ENCODE measurements at places on chromosomes 3 and 15.

- DNase-seq, result no peak
Observed at GRCh38 chr3:149572796-149573414, 84.9 kb downstream of the WWTR1 start.

- DNase-seq, result no peak
Observed at GRCh38 chr3:165885558-165886270, 48.5 kb upstream of the BCHE start.

GRCh38 chr15:62521396-62521795, 356.3 kb upstream of the C2CD4B start:
- no peak for DNase-seq

DNA sequence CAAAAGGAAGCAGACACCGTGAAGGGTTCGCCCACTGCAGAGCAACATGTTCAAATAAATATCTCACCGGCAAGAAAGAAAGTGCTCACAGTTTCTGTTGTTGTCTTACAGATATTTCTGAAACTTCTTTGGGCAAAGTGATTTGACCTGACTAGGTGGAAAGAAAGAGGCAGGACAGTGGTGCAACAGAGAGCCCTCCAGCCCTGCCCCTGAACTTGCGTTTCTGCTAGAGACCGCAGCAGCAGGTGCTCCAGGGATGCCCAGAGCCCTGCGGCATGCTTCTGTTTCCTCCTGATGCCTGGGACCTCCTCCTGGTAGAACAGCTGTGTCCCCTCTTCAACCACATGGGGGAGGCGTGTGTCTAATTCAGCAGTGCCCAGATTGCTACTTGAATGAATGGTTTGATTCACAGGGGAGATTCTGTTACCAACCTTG, 123.4 kb downstream of the ATP10A start:
- no peak for DNase-seq

DNA sequence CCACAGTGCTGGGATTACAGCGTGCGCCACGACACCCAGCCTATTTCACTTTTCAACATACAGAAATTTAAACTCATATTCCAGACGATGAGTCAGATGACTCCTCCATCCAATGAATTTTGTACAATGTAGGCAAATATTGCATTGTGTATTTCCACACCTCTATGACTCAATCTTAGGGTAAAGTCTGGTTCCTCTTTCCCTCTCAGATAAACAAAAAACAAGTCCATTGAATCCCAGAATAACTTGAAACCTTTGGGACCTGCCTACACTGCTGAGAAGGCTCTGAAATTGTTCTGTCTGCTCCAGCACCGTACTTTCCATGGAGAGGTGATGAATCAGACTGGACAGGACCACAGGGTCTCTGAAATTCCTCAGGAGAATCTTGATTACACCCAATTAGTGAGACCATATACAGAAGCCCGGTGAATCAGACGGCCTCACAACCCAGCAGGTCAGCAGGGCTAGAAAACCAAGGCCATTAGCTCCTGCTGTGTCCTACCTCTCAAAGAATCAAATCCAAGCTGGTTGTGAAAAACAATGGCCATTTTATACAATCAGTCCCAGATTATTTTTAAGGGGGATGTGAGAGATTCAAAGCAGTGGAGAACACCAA, 112.6 kb downstream of the ERC2 start:
- no peak for DNase-seq

DNA sequence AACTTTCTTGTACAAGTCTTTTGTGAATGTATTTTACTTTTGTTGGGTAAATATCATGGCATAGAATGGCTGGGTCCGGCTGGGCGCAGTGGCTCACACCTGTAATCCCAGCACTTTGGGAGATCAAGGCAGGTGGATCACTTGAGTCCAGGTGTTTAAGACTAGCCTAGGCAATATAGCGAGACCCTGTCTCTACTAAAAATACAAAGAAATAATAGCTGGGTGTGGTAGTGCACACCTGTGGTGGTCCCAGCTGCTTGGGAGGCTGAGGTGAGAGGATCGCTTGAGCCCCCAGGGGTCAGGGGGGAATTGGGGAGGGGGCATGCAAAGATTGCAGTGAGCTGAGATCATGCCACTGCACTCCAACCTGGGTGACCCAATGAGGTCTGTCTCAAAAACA, 52.9 kb downstream of the ANP32A start:
- no peak for DNase-seq

DNA sequence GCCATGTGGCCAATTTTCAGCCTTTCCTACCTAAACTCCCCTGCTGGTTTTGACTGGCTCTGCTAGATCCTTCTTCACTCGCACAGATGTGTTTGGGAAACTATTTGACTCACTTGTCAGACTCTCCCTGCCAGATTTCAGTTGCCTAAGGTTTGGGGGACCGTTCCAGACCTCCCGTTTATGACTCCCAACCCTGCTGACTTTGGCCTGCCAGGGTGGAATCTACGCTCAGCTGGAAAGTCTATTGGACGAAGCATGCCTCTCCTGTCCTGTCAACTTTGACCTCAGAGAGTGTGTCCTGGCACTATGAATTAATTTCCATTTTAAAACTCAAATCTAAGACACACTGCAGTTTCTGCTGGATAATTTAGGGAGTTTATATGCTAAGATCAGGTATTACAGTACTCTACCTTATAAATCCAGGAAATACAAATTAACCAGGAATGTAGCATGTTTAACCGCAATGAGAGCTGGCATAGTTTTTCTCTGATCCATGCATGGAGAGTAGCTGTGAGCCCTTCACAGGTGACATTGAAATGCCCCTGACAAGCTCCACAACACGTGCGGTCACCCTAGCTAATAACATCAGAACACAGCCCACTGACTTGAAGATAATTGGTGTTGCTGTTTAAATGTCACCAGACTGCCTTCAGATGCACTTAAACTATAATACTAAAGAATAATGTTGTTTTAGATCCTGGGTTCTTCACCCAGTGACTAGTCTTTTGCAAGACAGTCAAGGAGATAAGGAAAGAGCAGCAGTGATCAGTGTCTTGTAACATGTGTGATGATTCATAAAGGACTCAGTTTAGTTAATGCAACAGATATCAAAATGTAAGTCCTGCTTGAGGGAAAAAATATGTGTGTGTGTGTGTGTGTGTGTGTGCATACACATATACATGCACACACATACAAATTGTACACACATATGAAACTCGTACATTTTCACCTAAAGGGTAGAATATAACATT, 223.0 kb upstream of the MCTP2 start:
- DNase-seq, result no peak

DNA sequence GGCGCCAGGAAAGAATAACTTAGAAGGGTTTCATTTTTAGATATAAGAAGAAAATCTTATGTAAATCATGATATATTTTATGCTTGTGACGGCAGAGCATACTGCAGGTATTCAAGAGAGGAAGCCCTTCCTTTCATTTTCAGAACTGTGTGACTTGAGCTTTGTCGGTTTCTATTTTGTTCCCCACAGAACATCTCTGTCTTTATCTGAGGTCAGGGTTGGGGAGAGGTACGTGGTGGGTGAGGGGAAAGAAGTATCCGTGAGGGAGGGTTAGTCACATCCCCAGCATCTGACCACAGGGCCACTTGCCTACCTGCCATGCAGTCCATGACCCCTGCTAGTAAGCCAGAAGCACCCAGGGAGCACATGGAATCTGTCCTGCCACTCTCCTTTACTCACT, 126.5 kb downstream of the DGKG start:
- no peak for DNase-seq

DNA sequence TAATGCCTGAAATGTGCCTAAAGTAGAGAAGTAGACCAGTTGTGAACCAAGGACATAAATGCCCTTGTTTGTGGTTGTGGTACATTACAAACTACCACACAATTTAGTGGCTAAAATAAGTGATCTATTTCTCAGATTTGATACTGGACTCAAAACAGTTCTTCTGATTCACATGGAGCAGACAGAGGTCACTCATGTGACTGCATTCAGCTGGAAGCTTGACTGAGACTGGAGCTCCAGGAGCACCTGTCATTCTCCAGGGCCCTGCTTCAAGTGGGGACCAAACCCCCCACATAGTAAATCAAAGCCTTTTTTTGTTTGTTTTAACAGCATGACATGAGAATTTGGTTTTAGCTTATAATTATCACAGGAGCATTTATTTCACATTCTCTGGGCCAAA, 301.2 kb downstream of the OXSM start:
- no peak for DNase-seq

DNA sequence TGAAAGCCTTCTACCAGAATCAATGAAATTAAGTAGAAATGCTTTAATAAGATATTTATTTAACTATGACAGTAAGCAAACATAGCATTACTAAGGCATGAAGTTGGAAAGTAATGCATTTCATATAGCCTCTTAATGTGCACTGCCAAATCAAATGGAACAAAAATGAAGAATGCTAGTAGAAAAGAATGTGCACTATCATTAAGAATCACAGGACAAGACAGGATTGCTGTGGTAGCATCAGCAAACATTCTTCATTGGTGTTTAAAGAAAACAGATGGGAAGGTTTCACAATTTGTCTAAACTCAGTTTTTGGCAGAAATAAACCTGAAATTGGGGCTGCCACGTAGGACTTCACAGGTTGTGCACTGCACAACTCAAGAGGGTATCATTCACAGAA, 168.9 kb downstream of the CNTN3 start:
- no peak for DNase-seq

DNA sequence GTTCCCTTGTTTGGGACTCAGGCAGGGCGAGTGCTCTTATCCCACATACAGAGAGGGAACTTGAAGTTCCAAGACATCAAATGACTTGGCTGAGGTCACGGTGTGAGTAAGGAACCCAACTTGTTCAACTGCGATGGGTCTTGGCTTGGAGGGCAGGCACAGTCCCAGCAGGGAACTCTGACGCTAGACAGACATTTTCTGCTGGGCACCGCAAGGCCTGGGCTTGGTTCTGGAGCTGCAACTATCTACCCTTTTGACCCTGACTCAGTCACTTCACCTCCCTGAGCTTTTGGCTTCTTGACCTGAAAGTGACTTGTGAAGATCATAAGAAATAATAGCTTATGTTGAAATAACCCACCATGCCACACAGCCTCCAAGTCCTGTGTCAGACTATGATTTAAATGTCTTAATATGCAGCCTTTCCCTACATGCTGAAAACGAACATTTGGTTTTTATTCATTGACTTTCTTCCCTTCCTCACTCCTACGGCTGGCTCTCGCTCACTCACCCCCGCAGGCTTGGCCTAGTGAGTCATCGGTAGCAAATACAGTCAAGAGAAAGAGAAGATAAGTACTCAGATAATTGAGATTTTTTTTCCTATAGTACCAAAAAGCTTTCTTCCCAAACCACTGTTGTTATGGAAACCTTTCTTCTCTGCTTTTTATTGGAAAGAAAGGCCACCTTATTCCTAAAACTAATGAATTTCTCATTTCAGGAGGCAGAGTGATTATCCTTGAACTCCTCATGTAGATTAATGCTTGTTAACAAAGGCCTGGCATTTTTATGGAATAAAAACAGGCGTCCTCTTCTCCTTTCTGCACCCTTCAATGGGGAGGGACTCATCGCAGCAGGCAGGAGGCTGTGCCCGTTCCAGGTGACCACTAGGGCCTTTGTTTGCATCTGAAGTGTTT, 178.4 kb downstream of the ATP10A start:
- no peak for DNase-seq

- no peak for DNase-seq
Observed at GRCh38 chr3:189249987-189250386, 78.2 kb downstream of the TPRG1 start.

- DNase-seq, result no peak
Observed at GRCh38 chr3:2876362-2876761, 233.8 kb downstream of the IL5RA start.

DNA sequence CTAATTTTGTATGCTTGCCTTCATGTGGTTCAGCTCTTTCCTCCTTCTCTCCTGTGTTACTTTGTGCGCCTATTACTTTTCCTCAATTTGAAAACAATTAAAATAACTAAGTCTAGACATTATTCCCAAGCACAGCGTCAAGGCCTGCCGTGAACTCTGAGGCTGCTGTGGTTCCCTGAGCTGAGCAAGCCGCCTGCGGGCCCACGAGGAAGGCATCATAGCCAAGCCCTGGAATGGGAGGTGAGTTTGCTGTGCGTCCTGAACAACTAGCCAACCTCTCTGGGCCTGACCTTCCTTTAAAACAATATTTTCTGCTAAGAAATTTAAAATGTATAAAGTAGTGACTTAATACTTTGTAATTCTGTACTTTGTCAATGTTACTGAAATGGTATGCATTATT, 327.2 kb downstream of the OCA2 start:
- DNase-seq, result no peak

DNA sequence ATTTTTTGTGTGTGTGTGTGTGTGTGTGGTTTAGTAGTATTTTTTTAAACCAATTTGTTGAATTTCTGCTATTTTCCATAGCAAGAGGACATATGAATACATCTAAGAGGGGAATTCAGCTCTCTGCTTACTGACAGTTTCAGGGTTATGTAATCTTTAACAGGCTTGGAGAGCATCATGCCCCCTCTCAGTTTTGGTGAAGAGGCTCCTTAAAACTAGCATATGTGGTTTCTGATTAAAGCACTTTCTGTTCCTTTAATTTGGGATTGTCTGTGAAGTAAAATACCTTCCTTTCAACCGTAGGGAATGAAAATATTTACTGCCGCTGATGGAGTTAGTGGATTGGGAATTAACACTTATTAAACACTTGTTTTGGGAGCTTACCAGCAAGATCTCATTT, 19.4 kb upstream of the NFKBIZ start:
- DNase-seq, result no peak

GRCh38 chr15:77836121-77836692, 203.5 kb upstream of the LINGO1 start:
- no peak for DNase-seq

DNA sequence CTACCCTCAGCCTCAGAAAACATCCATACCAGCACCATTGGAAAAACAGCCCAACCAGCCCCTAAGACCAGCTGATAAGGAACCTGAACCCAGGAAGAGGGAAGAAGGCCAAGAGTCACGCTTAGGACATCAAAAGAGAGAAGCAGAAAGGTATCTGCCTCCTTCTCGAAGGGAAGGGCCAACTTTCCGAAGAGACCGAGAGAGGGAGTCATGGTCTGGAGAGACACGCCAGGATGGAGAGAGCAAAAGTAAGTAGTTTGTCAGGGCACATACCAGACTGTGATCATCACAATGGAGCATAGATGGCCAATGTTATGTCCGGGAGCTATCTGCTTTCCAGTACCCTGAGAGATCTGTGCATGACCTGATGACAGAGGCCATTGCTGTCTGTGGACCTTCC, 31.0 kb upstream of the RBM5 start:
- no peak for DNase-seq

DNA sequence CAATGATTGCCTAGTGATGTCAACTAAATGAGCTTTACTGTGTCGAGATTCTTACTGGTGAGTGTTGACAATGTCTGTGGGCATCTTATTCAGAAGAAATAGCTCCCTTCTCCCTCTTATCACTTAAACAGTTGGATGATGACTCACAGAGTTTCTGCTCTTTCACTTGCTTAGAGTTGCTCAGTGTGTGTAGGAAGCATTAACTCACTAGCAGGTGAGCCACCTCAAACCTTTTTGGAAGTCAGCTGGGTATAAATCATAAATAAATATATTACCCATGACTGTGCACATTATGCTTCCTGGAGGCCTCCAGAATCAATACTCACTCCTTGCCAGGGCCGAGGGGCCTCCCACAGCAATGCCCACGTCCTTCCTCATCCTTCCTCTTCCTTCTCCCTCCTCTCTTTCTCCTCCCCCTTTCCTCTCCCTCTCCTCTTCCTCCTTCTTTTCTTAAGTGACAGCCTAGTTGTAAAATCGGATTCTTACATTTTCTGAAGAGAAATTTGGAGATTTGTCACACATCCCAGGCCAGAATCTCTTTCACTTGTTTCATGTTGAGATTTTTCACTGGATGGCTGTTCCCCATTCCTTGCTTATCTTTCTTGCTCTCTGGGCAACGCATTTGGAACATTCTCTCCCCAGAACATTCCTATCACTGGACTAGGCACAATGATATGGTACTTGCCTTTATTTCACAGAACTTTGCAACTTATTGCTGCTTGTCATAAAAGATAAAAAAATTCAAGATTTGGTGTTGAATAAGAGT, 17.5 kb downstream of the SHC4 start:
- DNase-seq, result no peak

Data from stimulated activated CD8-positive, alpha-beta memory T cell treated with anti-CD3 and anti-CD28 coated beads, Interleukin-15, amount 100 ng/mL, for 1 hour (primary cell).